ENCODE measurements at places on chromosomes 2 and 18.

GRCh38 chr2:26993768-26994167, 23.3 kb downstream of the MAPRE3 start:
- H3K27me3 ChIP-seq, result peaks cover 2% of the 10 kb centered on the region
- no peak overlapping the region for H3K27ac ChIP-seq
- DNase-seq, result no peak
- no peaks in the 10 kb centered on the region for H3K36me3 ChIP-seq
- H3K4me3 ChIP-seq, result no peak overlapping the region

GRCh38 chr18:10139783-10140410, 226.1 kb downstream of the VAPA start:
- H3K27me3 ChIP-seq, result no peaks in the 10 kb centered on the region
- no peaks in the 10 kb centered on the region for H3K4me1 ChIP-seq
- H3K4me3 ChIP-seq, result no peak overlapping the region
- H3K27ac ChIP-seq, result no peak overlapping the region

GRCh38 chr2:12032398-12032797, 286.0 kb downstream of the LPIN1 start:
- no peak overlapping the region for H3K27ac ChIP-seq
- H3K27me3 ChIP-seq, result peaks cover 5% of the 10 kb centered on the region
- DNase-seq, result no peak
- H3K4me1 ChIP-seq, result peaks cover 19% of the 10 kb centered on the region
- no peaks in the 10 kb centered on the region for H3K36me3 ChIP-seq
- H3K4me3 ChIP-seq, result no peak overlapping the region

DNA sequence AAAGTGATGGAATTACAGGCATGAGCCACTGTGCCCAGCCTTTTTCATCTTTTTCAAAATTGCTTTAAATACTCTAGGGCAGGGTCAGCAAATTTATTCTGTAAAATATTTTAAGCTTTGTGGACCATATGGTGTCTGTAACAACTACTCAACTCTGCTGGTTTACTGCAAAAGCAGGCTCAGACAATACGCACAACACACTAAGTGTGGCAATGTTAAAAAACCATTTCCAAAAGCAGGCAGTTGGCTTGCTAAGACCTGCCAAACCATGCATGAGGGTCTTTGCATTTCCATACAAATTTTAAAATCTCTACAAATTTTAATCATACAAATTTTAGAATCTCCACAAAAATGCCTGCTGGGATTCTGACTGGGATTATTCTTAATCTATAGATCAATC, 44.1 kb downstream of the YES1 start:
- no peaks in the 10 kb centered on the region for H3K36me3 ChIP-seq
- H3K27me3 ChIP-seq, result no peaks in the 10 kb centered on the region

Data from activated CD4-positive, alpha-beta memory T cell treated with anti-CD3 and anti-CD28 coated beads for 36 hours (primary cell).